Upper lobe of left lung (tissue), 6 donors: ENCODE measurements at places on chromosomes 2 and 18. TPM values are rescaled to one million over a fixed set of nuclear protein-coding genes. Genes with fewer than 3 reads are reported as not detected.
A peak's percentile ranks its signal among the peaks of the same experiment; 100 is the strongest.

CDKL4 gene
- total RNA-seq: 0.97 TPM

GULP1 gene
- 12.5 TPM for total RNA-seq

POTEE gene
- not detected for total RNA-seq

PRKCE gene
- total RNA-seq: 80.0 TPM

SANBR gene
- 7.3 TPM for total RNA-seq

POTEC gene
- not detected for total RNA-seq

SCYGR6 gene
- not detected for total RNA-seq

C2orf66 gene
- not detected for total RNA-seq

CDH19 gene
- total RNA-seq: 1.4 TPM

- no peak overlapping the region for H3K27ac ChIP-seq
- no peaks in the 10 kb centered on the region for H3K4me1 ChIP-seq
- H3K27me3 ChIP-seq: no peaks in the 10 kb centered on the region
- no peak overlapping the region for H3K4me3 ChIP-seq
- no peaks in the 10 kb centered on the region for H3K36me3 ChIP-seq
Observed at GRCh38 chr2:4190548-4190947, 487.2 kb downstream of the DCDC2C start.

DNA sequence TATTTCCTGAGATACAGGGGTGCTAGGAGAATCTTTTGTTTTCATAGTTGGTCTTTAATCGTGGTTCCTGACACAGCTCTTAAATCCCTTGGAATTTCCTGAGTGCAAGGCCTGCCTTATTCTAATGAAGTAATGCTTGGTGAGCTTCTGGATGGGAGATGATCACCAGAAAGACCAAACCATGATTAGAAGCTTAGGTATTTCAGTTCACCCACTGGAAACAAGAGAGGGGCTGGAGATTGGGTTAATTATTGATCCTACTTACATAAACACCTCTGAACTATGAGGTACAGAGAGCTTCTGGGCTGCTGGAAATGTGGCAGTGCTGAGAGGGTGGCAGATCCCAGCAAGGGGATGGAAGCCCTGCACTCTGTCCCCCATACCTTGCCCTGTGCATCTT is 406.8 kb downstream of the THSD7B start:
- H3K4me3 ChIP-seq: no peak overlapping the region
- no peak overlapping the region for H3K27ac ChIP-seq
- H3K27me3 ChIP-seq: no peaks in the 10 kb centered on the region
- no peaks in the 10 kb centered on the region for H3K36me3 ChIP-seq

GRCh38 chr2:173349287-173349686 is 5.4 kb upstream of the CDCA7 start:
- H3K27me3 ChIP-seq: peaks cover under 1% of the 10 kb centered on the region
- no peaks in the 10 kb centered on the region for H3K36me3 ChIP-seq
- no peak for DNase-seq
- no peak overlapping the region for H3K27ac ChIP-seq
- H3K4me1 ChIP-seq: peaks cover 4% of the 10 kb centered on the region

DNA sequence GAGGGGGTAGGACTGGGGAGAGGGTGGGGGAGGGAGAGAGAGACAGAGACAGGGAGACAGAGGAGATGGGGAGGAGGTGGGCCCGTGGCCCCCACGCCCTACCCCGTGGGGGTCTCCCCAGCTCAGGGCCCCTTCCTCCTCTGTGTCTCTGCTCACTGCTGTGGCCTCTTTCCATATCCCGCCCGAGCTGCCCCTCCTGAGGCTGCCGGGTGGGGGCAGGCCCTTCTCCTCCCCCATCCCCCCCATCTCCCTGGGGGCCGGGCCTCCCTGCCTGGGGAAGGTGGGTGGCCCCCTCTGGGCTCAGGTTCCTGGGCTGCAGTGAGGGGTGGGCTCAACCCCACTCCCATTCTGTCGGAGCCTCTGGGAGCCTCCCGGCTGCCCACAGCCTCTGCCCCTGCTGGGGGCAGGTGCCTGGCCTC is 332 bp upstream of the PDCD1 start:
- H3K36me3 ChIP-seq: no peaks in the 10 kb centered on the region
- peak overlapping the region; percentile 64 for H3K27ac ChIP-seq
- no peaks in the 10 kb centered on the region for H3K27me3 ChIP-seq
- peaks cover 23% of the 10 kb centered on the region for H3K4me1 ChIP-seq
- peak overlapping the region; percentile 23 for H3K4me3 ChIP-seq
- no peak for DNase-seq

DNA sequence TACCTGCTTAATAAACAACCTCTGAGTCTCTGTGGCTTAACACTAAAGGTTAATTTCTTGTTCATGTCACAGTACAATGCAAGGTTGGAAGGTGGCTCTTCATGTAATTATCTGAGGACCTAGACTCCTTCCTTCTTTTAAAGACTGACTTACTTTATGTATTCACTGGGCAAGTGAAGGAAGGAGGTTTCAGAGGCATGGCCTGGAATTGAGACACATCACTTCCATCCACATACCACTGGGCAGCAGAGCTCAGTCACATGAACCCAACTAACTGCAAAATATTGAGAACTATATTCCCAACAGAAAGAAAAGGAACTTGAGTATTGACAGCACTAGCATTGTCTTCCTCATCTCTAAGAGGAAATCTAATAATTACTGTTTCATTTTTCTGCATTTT is 57.5 kb upstream of the FN1 start:
- no peaks in the 10 kb centered on the region for H3K27me3 ChIP-seq
- no peaks in the 10 kb centered on the region for H3K4me1 ChIP-seq
- no peaks in the 10 kb centered on the region for H3K36me3 ChIP-seq
- no peak for DNase-seq
- H3K4me3 ChIP-seq: no peak overlapping the region

GRCh38 chr2:158125756-158126498 is 24.3 kb downstream of the UPP2 start:
- no peak overlapping the region for H3K27ac ChIP-seq
- no peak overlapping the region for H3K4me3 ChIP-seq
- H3K27me3 ChIP-seq: no peaks in the 10 kb centered on the region
- H3K4me1 ChIP-seq: no peaks in the 10 kb centered on the region
- DNase-seq: no peak

- peaks cover 33% of the 10 kb centered on the region for H3K27me3 ChIP-seq
- peaks cover 37% of the 10 kb centered on the region for H3K4me1 ChIP-seq
- DNase-seq: no peak
- H3K27ac ChIP-seq: no peak overlapping the region
Observed at GRCh38 chr18:59270689-59271257, 2.5 kb downstream of the RAX start.

GRCh38 chr18:35672897-35673296 is 91.4 kb downstream of the GALNT1 start:
- H3K36me3 ChIP-seq: no peaks in the 10 kb centered on the region
- no peak overlapping the region for H3K27ac ChIP-seq
- H3K27me3 ChIP-seq: no peaks in the 10 kb centered on the region
- no peak overlapping the region for H3K4me3 ChIP-seq

- H3K27ac ChIP-seq: no peak overlapping the region
- no peak overlapping the region for H3K4me3 ChIP-seq
- DNase-seq: no peak
- H3K36me3 ChIP-seq: no peaks in the 10 kb centered on the region
Observed at GRCh38 chr2:54233832-54234649, 22.0 kb downstream of the TSPYL6 start.

DNA sequence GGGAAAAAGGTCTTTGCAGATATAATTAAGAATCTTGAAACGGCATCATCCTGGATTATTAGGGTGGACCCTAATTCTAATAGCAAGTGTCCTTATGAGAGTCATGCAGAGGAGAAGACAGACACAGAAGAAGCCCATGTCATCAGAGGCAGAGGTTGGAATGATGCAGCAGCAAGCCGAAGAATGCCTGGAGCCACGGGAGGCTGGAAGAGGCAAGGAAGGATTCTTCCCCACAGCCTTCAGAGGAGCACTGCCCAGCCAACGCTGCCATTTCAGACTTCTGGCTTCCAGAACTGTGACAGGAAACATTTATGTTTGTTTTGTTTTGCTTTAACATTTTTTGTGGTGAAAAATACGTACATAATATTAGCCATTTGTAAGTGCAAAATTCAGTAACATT is 72.3 kb downstream of the MCFD2 start:
- no peaks in the 10 kb centered on the region for H3K36me3 ChIP-seq
- no peak overlapping the region for H3K4me3 ChIP-seq
- peaks cover 48% of the 10 kb centered on the region for H3K4me1 ChIP-seq
- H3K27ac ChIP-seq: no peak overlapping the region
- H3K27me3 ChIP-seq: no peaks in the 10 kb centered on the region

- peaks cover 37% of the 10 kb centered on the region for H3K27me3 ChIP-seq
- DNase-seq: no peak
- H3K4me1 ChIP-seq: peaks cover 28% of the 10 kb centered on the region
- peak overlapping the region; percentile 36 for H3K4me3 ChIP-seq
- no peaks in the 10 kb centered on the region for H3K36me3 ChIP-seq
Observed at GRCh38 chr2:74515271-74515980, 1.2 kb downstream of the TLX2 start.

GRCh38 chr2:10668402-10669012 is 21.3 kb downstream of the NOL10 start:
- H3K4me1 ChIP-seq: no peaks in the 10 kb centered on the region
- no peaks in the 10 kb centered on the region for H3K36me3 ChIP-seq
- no peak overlapping the region for H3K4me3 ChIP-seq
- H3K27ac ChIP-seq: no peak overlapping the region
- no peak for DNase-seq
